ENCODE measurements at places on chromosomes 13 and 19.

GRCh38 chr19:39765091-39766076 is 13.3 kb upstream of the LEUTX start:
- DNase-seq = peak; percentile 66

DNA sequence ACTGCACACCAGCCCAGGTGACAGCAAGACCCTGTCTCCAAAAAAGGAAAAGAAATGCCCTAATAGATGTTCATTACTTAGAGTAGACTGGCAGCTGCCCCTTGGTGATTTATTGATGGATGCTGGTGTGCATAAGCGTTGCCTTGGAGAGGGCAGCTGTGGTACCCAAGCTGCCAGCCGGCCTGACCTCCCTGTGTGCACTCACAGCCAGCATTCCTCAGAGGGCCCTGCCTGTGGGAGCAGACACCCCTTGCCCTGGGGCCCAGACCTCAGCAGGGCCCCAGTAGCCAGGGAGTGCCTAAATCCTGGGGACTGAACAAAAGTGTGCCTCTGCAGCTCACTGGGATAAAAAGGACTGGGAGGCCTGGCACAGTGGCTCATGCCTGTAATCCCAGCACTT is 7.8 kb upstream of the ACTN4 start:
- no peak for DNase-seq

GRCh38 chr13:79226938-79227337 is 179.1 kb downstream of the RBM26 start:
- DNase-seq = no peak

DNA sequence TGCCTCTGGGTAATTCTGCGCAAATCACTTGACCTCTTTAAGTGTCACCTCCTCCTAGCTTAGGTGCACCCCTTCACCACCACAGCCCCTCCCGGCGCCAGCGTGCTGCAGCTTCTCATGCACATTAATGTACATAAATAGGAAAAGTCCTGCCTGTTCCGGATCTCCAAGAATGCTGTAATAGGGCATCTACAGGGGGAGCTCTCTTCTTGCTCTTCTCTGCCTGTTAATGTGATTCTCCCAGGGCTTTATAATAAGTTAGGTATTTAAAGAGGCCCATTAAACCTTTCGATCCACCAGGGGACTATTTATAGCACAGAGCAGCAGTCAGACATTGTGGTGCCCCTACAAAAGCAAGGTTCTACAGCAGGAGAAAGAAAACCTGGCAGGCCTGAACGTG is 35.3 kb downstream of the SOX1 start:
- DNase-seq = no peak

- DNase-seq = no peak
Observed at GRCh38 chr13:43787997-43788396, 1.2 kb upstream of the ENOX1 start.

GRCh38 chr13:37905736-37906135 is 36.2 kb upstream of the TRPC4 start:
- no peak for DNase-seq

- peak; percentile 72 for DNase-seq
Observed at GRCh38 chr19:15248648-15249527, 16.6 kb upstream of the EPHX3 start.

DNA sequence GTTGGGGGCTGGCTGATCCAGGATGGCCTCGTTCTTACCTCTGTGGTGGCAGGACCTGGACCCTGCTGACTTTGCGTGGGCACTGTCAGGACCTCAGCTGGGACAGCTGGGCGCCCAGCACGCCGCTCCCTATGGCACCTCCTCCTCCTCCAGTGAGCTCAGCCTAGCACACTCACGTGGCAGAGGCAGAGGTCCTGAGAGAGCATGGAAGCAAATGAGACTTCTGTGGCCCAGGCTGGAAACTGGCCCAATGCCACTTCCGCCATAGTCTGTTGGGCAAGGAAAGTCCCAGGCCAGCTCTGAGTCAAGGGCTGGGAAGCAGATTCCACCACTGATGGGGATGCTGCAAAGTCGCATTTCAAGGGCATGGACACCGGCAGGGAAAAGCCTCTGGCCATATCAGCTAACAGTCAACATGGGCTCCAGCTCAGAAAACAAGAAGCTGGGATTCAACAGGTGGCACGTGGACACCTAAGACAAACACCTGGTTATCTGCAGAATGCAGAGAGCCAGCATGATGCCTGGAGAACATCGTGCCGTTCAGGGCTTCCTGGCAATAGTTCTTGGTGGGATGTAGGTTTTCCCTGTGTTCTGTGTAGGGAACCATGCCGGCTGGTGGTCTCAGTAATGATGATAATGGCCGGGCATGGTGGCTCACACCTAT is 16.7 kb downstream of the MYBPC2 start:
- no peak for DNase-seq

DNA sequence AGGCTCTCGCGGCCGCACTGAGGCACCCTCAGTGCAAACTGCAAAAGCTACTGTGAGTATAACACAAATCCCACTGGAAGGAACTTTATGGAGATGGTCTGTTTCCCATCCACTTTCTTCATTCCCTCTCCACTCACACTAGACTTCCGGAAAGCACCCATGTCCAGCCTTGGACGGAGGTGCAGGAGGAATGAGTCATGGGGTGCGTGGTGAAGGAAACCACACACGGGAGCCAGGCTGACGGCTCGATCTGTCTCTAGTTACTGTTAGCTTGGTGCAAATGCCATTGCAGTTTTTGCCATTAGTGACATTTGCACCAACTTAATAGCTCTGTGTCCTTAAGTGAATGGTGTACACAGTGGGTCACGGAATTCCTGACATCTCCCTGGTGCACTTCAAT is 14.6 kb downstream of the NLRP8 start:
- DNase-seq = no peak

DNA sequence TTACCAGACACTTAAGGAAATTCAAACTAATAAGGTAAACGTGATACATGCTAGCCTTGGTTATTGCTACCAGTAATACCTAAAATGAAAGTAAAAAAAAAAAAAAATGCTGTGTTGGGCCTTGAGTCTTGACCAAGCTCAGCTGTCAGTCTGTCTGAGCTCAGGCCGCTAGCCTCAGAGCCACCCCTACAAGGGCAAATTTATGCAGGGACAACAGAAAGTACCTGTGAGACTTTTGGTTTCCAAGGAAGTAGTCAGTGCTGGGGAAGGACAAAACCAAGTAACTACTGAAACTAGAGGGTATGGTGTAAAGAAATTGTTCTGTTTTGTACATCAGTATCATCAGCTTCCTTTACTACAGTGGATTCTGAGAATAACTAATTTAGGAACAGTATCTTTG is 134.3 kb upstream of the SLITRK5 start:
- no peak for DNase-seq

GRCh38 chr19:15378534-15379082 is 979 bp downstream of the AKAP8 start:
- DNase-seq = peak; percentile 58

GRCh38 chr19:49790866-49791265 is 22.2 kb downstream of the FUZ start:
- no peak for DNase-seq
